Stimulated activated CD8-positive, alpha-beta memory T cell treated with anti-CD3 and anti-CD28 coated beads, Interleukin-15, amount 100 ng/mL, for 4 hours (primary cell): ENCODE measurements at places on chromosomes 3 and 15.

- peak; percentile 33 for DNase-seq
These were observed 40.1 kb downstream of the OXNAD1 start for GRCh38 chr3:16305111-16305541.

- DNase-seq: no peak
These were observed 13.3 kb downstream of the VPS8 start for GRCh38 chr3:184825121-184825820.

DNA sequence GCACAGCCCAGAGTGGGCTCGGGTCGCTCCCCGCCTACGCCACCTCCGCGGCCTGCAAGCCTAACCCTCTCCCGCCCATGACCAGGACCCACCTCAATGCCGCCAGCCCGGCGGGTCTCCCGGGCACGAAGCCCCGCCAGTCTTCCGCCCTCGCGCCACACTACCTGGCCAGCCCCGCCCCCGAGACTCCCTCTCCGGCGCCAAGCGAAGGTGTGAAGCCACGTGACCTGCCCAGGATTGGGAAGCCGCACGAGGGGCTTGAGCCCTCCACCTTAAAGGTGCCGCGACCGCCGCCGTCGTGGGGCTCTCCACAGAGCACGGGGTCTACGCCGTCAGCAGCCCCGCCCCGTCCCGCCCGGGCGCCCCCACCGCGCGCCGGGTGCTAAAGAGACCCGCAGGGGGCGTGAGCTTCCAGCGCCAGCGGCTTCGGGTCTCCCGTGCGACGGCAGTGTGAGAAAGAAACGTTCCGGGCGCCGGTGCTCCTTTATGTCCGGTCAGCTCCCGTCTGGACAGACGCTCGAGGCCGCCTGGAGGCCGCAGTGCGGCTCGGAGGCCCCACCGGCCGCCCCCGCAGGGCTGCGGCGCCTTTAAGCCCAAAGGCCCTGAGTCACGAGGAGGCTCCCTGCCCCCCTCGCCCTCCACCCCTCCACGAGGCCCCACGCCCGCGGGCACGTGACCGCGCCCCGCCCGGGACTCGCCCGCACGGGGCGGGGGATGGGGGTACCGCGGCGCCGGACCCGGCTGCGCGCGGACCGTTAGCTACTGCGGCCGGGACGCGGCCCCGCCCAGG, at the start of gene CPEB1:
Gene CPEB1, minus strand, starts transcription at position 319 of the 790 bp plus-strand sequence. CDS start 18,904 bp downstream, outside the sequence.
- DNase-seq: peak; percentile 43

- DNase-seq: no peak
These were observed 252.2 kb upstream of the IGF1R start for GRCh38 chr15:98395974-98396610.

DNA sequence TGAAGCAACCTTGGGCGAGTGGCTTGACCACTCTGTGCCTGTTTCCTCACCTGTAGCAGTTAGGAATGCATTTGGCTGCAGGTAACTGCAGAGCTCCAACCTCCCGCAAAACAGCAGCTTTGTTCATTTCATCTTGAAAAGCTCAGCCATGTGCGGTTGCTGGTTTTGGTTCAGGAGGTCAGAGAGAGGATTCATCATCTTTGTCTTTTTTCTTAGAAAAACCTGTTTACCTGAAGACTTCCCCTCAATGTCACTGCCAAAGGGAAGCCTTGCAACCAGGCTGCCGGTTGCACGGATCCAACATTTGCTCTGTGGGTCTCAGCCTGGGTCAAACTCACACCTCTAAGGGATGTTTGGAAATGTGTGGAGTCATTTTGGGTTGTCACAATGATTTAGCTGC, 16.4 kb upstream of the FURIN start:
- DNase-seq: no peak

GRCh38 chr3:125055913-125056745, at the start of gene HEG1:
TSS of gene HEG1 (minus strand) at chr3:125055997. CDS start at chr3:125055890, 107 bp downstream.
- peak; percentile 70 for DNase-seq

- no peak for DNase-seq
These were observed 60.0 kb downstream of the STT3B start for GRCh38 chr3:31592764-31593163.

DNA sequence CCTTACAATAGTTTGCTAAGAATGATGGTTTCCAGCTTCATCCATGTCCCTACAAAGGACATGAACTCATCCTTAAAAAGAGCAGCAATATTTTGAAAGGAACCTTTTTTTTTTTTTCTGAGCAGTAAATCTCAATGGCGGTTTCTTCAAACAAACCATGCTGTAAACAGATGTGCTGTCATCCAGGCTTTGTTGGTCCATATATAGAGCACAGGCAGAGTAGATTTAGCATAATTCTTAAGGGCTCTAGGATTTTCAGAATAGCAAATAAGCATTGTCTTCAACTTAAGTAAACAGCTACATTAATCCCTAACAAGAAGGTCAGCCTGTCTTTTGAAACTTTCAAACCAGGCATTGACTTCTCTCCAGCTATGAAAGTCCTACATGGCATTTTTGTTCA, 334.2 kb downstream of the SLC9A9 start:
- no peak for DNase-seq

DNA sequence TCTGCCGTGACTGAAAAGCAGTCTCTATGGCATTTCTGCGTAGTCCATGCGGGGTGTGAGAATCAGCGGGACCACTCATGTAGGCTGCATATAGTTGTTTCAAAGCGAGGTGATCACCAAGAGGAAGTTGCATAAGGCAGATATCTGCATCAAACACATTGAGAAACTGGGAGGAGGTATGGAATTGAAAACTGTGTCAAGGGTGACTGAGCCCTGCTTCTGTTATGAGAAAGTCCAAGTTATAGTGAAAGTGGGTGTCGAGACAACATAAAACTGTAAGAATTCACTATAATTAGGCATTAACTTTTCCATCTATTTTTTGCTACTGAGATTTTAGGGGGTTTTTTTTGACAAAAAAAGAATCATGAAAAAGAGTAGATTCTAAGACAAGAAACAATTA, 109.3 kb downstream of the ZIC1 start:
- no peak for DNase-seq

GRCh38 chr3:52527039-52527731, 6.5 kb downstream of the NT5DC2 start:
- DNase-seq: no peak

- DNase-seq: no peak
These were observed 17.6 kb upstream of the CYP11A1 start for GRCh38 chr15:74384881-74385643.

DNA sequence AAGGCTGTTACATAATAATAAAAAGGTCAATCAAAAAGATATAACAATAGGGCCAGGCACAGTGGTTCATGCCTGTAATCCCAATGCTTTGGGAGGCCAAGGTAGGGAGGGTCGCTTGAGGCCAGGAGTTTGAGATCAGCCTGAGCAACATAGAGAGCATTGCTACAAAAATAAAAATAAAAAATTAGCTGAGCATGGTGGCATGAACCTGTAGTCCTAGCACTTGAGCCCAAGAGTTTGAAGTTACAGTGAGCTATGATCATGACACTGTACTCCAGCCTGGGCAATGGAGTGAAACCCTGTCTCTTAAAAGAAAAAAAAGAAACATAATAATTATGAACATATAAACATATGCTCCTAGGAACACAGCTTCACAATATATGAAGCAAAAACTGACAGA, 29.3 kb downstream of the AVEN start:
- no peak for DNase-seq

- DNase-seq: no peak
These were observed 123.6 kb upstream of the CD96 start for GRCh38 chr3:111418391-111418790.

- DNase-seq: no peak
These were observed 16.4 kb downstream of the FAM107A start for GRCh38 chr3:58560771-58561311.

DNA sequence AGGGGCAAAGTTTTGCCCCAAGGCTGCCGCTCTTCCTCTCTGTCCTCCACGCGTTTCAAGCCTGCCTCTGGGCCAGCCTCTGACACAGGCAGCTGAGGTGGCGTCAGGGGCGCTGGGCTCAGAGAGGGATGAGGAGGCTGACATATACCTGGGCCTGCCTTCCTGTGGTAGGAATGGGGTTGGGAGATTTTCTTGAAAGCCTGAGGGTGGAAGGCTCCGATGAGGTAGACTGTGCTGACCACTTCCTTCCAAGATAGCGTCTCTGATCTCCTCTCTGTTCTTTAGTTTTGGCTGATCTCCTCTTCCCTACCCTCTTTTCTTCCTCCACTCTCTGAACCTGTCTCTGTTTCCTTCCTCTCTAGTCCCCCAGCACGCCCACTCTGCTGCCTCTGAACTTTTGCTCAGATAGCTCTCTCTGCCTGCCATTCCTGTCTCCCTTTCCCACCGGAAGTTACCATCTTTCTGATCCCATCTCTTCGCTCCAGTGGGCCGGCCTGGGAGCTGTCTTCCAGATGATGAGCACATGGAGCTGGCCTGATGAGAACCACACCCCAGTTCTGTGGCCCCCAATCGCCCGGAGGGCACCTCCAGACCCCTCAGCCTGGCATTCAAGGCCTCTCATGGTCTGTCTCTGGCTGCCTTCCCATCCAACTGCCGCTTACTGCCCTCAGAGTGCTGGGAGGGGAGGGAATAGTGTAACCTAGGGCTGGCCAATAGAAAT, 32.5 kb upstream of the LCTL start:
- no peak for DNase-seq

DNA sequence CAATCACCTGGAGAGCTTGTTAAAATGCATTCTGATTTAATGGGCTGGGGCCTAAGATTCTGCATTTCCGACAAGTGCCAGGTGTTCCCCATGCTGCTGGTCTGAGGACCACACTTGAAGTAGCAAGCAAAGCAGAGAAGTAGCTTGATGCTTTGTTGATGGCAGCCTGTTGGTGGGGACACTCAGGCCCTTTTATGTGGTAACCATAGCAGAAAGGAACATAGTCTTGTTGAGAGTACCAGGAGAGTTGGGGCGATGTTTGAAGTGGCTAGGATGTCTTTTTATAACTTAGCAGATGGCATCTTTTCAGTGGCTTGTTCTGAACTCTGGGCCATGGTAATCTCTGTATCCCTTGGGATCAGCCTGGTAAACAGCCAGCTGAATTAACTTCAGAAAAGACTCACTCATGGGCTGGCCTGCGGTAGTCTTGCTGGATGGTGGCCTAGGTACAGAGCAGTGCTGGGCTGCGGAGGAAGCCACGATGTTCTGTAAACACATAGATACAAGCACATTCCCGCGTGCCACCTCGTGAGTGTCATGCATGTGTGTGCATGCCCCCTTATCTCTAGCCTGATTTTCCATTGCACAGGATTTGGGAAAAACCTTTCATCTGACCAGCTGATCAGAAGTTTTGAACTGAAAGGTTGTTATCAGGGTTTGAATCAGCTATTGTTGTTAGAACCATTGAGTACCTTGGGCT, 292.4 kb upstream of the LRRFIP2 start:
- no peak for DNase-seq

DNA sequence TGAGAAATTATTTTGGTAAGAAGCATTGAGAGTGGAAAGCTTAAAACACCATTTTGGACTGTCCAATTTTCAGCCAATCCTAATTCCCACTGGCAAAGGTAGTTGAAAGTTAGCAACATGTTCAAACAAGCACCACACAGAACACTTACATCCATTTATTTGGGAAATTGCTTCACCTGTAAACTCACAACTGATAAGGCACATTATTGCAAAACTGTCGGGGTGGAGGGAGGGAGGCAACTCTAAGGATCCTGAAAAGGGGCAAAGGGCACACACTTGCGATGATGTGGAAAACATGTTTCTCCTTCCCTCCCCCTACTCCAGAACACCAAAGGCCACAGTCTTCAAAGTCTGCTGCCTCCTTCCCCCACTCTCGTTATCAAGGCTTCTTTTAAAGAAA, 9.4 kb downstream of the TMEM41A start:
- no peak for DNase-seq

- no peak for DNase-seq
These were observed 39.5 kb upstream of the TSEN2 start for GRCh38 chr3:12444582-12445471.

- no peak for DNase-seq
These were observed 9.8 kb downstream of the ABTB1 start for GRCh38 chr3:127682561-127682960.

- no peak for DNase-seq
These were observed 98.4 kb downstream of the IQSEC1 start for GRCh38 chr3:12974819-12975218.

GRCh38 chr3:10758304-10759037, 57.6 kb upstream of the SLC6A11 start:
- DNase-seq: no peak

DNA sequence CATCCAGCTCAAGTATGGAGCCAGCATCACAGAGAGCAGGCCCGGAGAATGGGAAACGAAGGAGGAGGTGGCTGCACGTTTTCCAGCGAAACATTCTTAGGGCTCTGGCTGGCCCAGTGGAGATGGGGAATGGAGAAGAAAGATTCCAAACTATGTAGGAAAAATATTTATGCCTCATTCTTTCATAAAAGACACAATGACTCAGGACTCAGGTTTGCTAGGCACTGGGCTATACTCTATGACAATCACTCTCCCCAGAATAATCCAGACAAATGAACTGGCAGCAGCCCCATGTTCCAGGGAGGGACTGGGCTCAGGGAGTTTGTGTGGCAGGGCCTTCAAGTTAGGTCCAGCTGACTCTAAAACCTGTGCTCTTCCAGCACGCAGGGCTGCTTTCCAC, 110.8 kb upstream of the RAD18 start:
- no peak for DNase-seq

- no peak for DNase-seq
These were observed 230.3 kb upstream of the TLE3 start for GRCh38 chr15:70327856-70328678.

DNA sequence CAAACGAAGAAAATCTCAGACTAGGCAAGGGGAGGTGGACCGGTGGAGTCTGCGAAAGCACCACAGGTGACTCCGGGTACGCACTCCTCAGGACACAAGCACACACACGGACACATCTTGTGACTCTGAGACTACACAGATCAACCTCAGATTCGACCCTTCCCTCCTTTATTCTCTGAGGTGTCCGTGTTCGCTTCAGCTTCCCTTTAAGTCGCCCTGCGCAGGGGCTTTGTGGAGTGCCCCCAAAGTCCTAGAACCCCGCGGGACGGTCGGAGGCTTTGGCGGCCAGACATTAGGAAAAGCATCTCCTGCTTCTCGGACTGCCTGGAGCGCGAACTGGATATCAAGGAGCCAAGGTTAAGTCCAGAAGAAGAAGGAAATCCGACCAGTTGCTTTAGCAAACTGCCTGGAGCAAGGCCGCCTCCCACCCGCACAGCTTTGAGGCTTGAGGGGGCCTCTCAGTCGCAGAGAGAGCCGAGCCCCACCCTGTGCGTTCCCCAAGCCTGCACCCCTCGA, 730 bp downstream of the DGKG start:
- DNase-seq: no peak

GRCh38 chr3:171786997-171787396, 23.3 kb downstream of the PLD1 start:
- no peak for DNase-seq

DNA sequence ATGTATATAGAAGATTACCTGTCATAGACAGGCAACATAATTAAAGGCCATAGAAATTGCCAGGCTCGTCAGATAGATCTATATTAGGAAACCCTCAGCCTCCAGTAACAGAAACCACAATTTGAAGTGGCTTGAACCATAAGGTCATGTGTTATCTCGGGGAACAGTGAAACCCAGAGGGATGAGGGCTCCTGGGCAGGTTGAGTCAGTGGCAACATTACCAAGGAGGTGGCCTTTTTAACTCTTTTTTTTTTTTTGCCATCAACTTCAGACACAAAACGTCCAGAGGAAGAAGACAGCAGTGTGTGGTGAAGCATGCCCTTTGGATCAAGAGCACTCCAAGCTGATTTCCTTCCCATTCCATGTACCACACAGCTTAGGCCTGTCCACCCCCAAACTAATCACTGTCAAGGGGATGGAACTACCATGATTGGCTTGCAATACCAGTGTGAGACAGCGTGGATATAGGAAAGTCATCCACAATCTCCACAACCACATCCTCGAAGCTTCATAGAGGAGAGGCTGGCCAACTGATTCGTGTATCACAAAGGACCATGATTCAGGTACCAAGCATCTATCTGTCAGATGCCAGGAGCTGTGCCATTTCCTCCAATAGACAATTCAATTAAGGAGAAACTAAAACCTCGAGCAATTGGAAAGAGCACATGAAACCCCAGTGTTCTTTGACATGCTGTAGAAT, 999 bp upstream of the KIF7 start:
- DNase-seq: no peak
